ENCODE measurements at places on chromosomes 5 and 9.

GRCh38 chr5:44538797-44539601 is 149.8 kb upstream of the FGF10 start:
- no peak for DNase-seq

DNA sequence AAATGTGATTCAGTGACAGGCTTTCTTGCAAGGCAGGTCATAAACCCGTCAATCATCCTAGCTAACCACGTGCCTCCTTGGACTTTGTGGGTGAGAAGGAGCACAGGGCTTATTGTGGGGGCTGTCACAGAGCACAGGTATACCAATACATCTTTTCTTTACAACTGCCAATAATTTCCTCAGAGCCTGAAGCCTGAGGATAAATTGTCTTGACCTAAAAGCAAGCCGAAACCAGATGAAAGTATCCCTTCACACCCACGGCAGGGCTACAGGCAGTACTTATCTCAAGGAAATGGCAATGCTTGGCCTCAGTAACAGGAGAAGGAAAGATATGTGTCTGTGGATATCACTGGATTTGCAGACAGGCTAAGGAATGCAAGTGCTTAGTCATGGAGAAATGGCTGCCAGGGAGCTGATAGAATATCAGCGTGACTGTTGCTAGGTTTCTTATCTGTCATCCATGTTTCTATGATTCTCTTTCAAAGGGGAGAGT is 90.3 kb upstream of the ZNF366 start:
- DNase-seq = no peak

- DNase-seq = no peak
Measured at GRCh38 chr5:61327760-61328753, 4.0 kb upstream of the ZSWIM6 start.

- no peak for DNase-seq
Measured at GRCh38 chr5:32259033-32259432, 53.7 kb downstream of the MTMR12 start.

DNA sequence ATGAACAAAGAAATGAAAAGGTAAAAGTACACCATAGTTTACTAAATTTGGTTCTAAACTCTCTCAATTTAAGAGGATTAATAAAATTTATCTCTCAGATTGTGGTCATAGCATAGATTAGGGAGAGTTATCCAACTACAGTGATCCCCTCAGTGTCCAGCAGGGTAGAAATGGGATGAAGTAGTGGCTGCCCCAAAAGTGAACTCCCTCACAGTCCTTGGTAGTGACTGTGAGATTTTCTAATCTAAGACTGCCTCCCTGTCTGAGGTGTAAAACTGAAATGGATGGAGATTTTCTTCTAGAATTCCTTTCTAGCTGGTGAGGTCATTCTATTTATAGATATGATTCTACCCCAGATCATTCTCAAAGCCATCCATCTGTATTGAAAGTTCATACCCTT is 455.5 kb downstream of the ACTL7B start:
- DNase-seq = no peak

- no peak for DNase-seq
Measured at GRCh38 chr9:115393976-115394775, 276.2 kb upstream of the TNC start.

DNA sequence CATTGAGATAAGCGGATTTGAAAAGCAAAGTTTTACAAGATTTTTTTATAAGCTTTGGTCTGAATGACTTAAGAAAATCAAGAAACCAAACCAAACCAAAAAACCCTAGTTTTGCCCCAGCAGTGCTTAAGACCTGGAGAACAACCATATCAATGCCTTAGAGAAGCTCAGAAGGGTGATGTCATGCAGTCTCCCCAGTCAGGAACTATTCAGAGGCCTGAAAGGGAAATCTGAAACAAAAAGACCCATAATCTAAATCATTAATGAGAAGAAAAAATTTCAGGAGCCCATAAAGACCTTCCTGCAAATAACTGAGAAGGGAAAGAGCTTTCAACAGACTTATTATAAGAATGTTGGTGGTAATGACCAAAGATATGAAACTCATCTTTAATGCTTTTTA is 280.1 kb downstream of the MARCHF11 start:
- no peak for DNase-seq

- no peak for DNase-seq
Measured at GRCh38 chr5:10593531-10594181, 29.8 kb downstream of the ANKRD33B start.

DNA sequence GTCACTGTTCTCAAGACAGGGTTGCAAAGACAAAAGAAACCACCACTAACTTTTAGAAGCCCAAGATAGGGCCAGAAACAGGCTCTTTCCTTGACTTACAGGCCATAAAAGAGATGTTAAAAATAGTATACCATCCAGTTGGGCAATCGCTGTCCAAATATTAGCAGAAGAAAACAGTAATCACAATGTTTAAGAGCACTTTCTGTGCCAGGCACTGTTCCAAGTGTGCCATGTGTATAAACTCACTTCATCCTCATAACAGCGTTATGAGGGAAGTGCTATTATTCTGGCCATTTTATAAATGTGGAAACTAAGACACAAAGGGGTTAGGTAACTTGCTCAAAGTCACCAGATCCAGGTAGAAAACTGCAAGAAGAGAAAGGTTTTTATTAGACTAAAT is 111.7 kb downstream of the KCNN2 start:
- no peak for DNase-seq

GRCh38 chr5:76443066-76443800 is 40.1 kb downstream of the IQGAP2 start:
- no peak for DNase-seq

DNA sequence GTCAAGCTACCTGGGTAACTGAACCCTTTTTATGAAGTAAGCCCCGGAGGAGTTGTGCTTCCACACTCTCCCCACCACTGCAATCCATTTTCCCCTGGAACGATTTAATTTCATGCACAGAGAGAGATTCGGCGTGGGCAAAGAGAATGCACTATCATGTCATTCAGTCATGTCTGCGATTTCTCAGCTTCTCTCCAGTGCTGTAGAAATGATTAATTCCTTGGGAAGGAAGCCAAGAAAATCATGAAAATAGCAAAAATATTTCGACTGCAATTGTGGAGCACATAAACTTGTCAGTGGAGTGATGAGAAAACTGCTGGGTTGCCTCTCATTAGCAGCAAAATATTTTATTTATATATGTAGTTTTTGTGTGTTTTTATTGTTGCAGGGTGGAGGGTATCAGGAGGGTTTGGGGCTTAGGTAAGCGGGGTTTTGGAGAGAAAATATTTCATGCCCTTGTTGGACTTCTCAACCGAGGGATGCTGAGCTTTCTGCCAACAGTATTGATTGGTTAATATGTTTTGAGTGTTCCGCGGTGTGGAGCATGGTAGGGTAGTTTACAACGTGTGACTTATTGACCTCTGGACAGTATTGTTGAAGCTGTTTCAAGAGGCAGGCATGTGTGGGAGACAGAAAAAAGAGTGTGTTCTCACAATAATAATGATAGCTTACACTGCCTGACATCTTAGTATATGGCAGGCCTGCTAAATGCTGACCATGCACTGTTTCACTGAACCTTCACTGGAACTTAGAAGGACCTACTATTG is 69.3 kb downstream of the SGCD start:
- DNase-seq = no peak

DNA sequence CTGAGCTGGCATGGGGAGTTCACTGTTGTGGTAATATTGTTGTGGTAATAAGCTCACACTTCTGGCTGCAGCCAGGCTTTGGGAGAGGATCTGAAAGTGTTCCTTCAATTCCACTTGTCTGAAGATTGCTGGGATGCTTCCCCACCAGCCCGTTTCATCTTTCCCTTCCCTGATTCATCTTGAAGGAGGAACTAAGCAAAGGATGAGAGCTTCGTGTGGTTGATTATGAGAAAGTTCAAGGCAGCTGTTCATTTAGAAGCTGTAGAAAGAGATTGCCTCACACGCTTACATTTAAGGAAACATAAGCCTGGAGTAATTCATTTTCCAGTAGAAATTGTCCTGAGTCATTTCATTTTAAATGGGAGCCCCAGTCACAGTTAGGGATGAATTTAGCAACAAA is 122.4 kb upstream of the GAS1 start:
- no peak for DNase-seq

DNA sequence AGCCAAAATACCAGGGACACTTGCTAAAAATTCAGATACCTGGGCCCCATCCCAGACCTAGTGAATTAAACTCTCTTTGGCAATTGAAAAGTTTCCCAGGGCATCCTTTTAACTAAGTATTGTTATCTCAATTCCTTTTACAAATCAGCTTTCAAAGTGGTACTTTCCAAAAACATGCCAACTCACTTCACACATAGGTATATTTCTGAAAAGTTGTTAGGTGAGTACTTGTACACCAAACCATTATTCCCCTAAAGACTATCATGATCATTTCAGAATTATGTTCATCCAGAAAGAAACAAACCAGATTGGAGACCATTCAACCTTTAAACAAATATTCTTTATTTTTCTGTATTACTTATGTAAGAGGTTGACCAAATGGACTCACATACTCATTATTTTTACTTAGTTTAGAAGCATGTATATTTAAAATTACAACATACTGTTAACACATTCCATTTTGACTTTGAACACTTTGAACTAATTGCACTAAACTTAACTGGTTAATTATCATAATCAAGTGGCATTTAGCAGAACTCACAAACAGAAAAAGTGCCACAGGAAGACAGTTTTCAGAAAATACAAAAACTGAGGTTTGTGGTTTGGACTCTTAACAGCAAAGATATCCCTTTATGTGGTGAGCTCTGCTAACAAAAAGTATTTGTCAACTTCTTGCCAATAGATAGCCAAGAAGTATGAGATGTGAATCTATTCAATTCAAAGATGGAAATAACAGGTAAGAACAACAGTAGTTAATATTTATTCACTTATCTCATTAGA is 40.7 kb downstream of the KIAA0825 start:
- no peak for DNase-seq

GRCh38 chr5:86974955-86975354 is 292.7 kb upstream of the RASA1 start:
- no peak for DNase-seq

DNA sequence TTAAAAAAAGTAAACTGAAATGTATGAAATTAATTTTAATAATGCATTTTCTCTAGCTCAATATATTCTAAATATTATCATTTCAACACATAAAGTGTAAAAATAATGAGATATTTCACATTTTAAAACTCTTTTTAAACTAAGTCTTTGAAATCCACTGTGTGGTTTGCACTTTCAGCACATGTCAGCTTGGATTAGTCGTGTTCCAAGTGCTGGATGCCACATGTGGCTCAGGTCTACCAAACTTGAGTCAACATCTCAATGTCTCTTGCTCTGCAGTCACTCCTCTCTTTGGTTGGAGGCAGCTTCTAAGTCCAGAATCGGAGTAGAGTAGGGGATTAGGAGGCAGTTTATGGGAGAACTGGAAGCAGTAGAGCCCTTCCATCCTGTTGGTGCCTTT is 173.7 kb upstream of the ANKRD55 start:
- DNase-seq = no peak

Data from stimulated activated naive CD4-positive, alpha-beta T cell treated with Interleukin-2 at 50 U/mL for 16 hours (primary cell).